Stimulated activated CD4-positive, alpha-beta T cell treated with anti-CD3 and anti-CD28 coated beads, Interleukin-15, amount 100 ng/mL, for 1 hour (primary cell): ENCODE measurements at places on chromosomes 1 and 21.

DNA sequence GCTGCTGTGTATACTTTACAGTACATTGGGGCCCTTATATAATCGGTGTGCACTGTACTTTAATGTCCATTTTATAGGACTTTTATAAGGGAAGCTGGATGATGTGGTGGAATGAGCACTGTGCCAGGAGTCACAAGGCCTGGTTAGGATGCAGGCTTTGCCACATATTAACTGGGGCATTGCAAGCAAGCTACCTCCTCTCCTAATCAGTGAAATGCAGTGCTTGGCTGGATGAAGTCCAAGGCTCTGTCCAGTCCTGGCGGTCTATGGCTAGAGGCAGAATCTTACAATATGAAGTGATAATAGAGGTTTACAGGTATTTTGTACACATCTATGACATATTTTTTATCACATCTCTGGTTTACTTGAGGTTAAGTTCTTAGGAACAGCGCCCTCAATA, 1.7 kb upstream of the PKP1 start:
- no peak for DNase-seq

DNA sequence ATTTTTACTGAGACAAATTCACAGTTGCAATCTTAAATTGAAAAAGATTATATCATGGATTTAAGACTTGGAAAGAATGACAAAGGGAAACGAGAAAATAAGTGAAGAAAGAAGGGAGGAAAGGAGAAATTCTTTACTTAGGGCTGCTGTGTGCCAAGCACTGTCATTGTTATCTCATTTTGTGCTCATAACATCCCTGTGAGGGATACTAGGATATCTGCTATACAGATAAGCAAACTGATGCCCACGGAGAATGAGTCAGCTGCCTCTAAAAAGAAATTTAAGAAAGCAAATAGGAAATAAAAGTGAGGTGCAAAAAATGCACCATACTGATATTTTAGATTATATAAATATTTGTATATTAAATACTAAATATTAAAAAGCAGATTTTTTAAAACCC, 183.6 kb upstream of the NR5A2 start:
- DNase-seq: no peak

DNA sequence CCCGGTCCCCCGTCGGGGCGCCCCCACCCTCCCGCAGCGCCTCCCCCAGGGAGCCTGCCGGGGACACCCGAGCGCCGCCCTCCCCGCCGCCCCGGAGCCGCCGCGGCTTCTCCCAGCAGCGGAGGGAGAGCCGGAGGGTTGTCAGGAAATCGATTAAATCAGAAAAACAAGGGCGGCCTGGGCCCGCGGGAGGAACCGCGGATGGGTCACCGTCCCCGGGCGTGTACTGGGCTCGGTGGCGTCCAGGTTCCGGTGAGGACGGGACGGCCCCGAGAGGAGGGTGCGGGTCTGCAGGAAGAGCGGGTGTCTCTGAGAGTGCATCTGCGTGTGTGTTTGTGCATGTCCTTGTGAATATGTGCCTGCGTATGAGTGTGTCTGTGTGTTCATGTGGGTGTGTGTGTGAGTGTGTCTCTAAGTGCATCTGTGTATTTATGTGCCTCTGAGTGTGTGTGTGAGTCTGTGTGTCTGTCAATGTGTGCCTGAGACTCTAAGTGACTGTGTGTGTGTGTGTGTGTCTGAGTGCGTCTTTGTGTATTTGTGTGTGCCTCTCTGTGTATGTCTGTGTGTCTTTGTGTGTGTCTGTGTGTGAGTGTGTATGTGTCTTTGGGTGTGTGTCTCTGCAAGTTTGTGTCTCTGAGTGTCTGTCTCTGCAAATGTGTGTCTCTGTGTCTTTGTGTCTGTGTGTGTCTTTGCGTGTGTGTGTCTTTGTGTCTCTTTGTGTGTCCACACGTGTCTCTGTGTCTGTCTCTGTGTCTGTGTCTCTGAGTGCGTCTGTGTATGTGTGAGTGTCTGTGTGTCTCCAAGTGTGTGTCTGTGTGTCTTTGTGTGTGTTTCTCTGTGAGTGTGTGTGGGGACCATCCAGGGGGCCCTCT, 1.1 kb downstream of the SPSB1 start:
- DNase-seq: no peak

DNA sequence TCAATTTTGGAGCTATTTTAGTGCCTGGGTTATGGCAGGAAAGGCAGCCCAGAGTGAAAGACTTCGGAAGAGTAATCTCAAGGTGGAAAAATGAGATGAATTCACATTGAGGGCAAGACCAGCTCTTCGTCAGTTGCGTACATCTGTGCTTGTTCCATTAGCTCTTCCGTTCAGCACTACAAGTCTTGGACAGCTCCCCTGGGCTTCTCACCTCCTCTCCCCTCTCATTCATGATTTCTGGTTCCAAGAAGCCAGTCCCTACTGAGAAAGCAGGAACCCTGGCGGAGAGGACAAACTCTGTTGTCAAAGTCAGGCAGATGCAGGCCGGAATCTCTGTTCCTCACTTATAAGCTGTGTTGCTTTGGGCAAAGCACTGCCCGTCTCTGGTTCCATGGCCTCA, 76.5 kb downstream of the ACTL8 start:
- DNase-seq: no peak

DNA sequence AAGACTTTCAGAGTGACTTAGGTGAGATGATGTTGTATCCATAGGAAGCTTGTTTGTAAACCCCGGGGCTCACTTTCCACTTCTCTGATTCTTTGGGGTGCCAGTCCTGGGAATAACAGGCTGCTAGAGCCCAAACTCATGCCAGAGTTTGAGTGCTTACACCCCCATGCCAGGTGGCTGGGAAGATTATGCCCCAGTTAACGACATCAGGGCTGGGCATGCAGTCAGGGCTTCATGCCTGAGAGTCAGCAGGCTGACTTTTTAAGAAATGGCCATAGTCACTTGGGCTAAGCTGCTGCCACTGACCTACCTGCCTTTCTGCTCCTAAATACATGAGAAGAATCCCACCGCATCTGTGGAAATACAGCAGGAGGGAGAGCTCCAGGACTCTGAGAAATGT, 425.6 kb upstream of the VAMP3 start:
- DNase-seq: no peak

DNA sequence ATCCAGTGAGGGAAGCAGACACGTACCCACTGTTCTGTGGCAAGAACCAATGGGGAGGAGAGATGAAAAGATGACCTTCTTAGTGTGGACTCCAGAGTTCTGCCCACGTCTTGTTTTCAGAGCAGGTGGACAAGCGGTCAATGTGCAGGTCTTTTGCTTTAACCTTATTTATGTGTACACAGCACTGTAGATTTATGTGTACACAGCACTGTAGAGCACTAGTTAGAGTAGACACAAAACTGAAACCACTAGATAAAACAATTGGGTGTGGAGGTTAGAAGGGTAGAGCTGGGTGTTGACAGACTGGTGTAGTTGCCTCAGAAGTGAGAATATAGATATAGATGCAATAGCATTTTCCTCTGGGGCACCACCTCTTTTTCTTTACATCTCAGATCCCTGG, 150.0 kb downstream of the MAGI3 start:
- no peak for DNase-seq

DNA sequence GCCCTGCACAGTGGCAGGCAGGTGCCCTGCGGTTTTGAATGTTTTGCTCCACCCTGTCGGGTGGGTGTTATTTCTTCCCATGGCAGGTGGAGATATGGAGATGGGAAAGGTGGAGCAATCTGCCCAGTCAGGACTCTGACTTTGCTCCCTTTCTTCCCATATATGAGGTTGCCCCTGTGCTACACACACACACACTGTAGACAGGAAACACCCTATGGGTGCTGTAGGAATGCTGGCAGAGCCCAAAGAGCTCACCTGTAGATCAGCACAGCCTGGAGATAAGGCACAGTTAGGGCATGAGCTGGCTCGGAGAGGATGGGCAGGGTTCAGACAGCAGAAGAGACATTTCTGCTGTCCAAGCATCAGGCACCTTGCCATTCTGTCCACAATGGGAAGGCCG, 246.0 kb upstream of the AJAP1 start:
- no peak for DNase-seq

- DNase-seq: no peak
Observed at GRCh38 chr1:70169018-70169839, 36.1 kb downstream of the LRRC40 start.
